ENCODE measurements at places on chromosomes 13 and 19. TPM values are rescaled to one million over a fixed set of nuclear protein-coding genes. Genes with fewer than 3 reads are reported as not detected.

The FBXO27 gene
- 1.3 TPM for polyA plus RNA-seq

- DNase-seq, result no peak
Measured at GRCh38 chr19:4077007-4077374, 10.3 kb upstream of the ZBTB7A start.

DNA sequence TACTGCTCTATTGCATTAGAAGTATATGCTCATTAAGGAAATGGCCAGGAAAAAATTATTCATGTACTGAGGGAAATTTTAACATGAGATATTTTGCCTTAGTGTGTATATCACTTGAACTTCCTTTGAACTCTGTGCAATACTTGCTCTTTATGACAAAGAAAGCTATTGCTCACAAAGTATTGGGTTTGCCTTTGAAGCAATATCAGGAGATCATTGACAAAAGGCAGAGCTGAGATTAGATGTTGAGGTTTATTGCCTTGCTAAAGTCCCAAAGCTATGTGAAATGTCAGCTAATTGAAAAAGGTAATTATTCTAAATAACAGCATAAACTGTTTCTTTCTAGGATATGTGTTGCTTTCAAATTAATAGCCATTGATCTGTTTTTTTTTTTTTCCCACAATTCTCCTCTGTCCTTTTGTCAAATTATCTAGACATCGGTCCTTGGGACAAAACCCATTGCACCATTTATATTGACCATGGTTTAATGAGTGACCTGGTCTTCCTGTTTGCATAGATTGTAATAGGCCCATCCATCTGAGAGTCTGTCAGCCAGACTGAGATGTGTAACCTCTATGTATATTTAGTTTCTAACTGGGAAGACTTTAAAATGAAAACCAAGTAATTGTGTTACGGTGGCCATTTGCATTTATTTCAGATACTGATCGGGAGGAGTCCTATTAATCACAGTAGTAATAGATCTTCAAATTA is 752.7 kb upstream of the GPC6 start:
- no peak for DNase-seq

DNA sequence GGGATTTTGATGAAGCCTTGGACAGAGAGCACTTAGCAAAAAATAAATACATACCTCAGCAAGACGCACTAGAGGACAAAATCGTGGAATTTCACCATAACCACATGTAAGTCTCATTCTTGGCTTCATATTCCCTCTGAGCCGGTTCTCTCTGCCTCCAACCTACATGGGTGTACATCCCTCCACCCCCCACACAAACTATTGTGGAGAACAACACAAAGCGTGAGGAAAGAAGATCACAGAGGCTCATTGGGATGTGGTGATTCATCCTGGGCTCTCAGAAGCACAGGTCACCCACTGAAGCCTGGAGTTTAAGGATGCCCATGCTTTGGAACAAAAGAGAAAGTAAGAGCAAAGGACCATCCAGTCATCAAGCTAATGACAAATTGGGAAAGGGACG is 192.2 kb downstream of the STK24 start:
- DNase-seq, result no peak

- peak; percentile 100 for DNase-seq
Measured at GRCh38 chr19:38849860-38850435, at the start of gene HNRNPL. Gene HNRNPL, minus strand, starts transcription at chr19:38849986. Its CDS starts 20 bp downstream, at chr19:38849966.

- peak; percentile 77 for DNase-seq
Measured at GRCh38 chr13:109704771-109705635, 81.4 kb downstream of the IRS2 start.
